ENCODE measurements at places on chromosomes 11 and 22.

DNA sequence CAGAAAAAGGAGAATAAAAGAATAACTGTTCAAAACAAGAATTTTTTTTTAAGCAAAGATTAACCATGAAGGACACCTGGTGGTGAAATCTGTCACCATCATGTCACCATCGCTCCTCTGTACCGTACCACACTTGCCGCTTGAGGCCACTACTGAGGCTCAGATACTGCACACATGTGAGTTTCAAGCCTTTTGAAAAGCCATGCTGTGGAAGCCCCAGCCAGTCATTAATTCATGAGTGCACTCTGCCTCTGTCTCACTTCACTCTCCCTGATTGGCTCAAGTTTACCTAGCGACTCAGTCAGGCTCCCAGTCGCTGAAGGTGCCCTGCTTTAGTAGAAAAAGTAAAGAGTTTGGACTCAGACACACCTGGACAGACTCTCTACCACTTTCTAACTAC, 6.6 kb upstream of the MS4A12 start:
- peak; percentile 32 for DNase-seq

DNA sequence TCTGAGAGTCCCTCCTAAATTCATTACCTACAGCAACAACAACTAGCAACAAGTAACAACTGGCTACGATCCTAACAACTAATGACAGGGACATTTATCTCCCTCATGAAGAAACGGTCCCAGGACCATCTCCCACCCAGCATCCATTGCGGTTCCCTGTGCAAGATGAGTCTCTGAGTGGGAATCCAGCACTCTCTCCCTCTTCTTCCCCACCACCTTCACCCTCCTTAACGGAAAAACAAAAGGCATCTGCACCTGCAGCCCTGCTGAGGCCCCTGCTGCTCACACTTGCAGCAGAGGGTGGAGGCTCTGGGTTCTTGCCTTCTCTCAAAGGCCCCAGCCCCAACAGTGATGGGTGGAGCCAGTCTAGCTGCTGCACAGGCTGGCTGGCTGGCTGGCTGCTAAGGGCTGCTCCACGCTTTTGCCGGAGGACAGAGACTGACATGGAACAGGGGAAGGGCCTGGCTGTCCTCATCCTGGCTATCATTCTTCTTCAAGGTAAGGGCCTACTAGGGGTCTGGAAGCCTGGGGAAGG, at the start of gene CD3G:
Gene CD3G (plus strand): TSS at position 364 of the 535 bp plus-strand sequence. CDS start 80 bp downstream, at position 444.
- no peak for DNase-seq

DNA sequence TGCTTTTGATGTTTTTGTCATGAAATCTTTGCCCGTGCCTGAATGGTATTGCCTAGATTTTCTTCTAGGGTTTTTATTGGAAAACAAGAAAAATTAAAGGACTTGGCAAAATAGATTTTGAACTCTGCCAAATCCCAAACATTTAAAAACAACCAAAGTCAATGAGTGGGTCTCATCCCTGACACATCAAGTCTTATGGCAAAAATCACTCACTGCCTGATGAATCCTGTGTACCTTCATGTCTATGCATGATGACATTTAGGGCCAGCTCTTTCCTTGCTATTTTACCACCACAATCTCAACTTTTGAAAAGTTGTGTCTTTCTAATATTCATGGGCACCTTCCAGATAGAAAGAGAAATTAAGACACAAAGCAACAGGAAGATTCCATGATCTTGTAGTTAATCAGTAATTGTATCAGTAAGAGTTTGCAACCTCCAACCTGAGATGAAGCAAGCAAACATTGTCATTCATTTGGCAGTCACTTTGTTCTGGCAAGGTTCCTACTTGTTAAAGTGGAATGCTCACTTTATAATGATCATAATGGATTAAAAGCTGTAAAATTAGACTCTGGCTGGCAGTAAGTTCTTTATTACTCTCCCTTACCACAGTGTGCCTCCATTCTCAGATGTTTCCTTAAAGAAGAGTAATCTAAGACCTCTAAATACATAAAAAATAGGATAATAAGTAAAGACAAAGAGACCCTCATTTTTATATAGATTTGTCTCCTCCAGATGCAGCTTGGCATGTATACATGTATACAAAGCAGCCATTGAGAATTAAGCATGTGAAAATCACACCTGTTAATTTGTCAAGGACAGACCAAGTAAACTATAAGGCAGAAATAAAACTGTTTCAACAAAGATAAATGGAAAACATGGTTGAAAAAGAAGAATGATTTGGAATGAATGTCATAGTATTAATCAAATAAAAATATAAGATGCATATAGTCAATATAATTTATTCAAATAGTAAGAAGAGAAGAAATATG, 51.6 kb downstream of the ETS1 start:
- DNase-seq: peak; percentile 58

DNA sequence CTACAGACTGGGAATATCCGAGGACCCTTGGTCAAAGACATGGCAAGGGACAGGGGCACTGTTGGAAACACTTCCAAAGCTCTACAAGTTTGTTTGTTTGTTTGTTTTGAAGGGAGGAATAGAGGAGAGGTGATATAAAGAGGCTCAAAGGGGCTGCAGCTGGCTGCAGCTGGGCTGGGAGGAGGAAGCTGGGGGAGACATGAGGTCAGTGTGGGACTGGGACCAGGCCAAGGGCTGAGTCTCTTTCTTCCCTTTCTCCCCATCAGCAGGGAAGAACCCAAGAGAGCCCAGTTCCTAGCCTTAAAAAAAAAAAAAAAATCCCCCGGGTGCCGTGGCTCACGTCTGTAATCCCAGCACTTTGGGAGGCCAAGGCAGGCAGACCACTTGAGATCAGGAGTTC, 5.0 kb downstream of the RHOG start:
- DNase-seq: no peak

DNA sequence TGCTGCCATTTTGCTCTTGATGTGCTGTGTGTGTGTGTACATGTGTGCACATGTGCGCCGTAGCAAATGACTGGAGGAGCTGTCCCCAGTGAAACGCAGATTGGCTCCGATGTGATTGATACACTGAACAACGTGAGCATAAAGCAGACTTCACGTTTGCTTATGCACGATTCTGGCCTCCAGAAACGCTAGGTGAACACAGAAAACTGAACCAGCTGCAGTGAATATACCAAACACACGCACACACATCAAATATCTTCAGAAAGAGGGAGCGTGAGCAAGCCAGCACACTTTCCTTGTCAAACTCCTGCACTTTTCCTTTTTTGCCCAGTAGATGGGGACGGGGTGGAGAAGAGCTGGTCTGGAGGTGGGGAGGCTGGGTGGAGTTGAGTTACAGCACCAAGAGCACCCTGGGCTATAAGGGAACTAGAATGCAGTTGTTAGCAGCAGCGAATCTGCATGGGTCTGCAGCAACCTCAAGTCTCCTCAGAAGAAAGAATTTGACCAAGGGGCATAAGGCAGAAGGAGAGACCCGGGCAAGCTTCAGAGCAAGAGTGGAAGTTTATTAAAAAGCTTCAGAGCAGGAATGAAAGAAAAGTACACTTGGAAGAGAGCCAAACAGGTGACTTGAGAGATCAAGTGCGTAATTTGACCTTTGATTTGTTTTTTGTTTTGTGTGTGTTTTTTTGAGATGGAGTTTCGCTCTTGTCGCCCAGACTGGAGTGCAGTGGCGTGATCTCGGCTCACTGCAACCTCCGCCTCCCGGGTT, 77.8 kb upstream of the CADM1 start:
- peak; percentile 73 for DNase-seq

GRCh38 chr11:57834852-57835251, 73.2 kb downstream of the CTNND1 start:
- no peak for DNase-seq

GRCh38 chr11:35148163-35148837, 9.3 kb downstream of the CD44 start:
- no peak for DNase-seq

- no peak for DNase-seq
Measured at GRCh38 chr11:64092111-64092760, 56.5 kb downstream of the FLRT1 start.

- no peak for DNase-seq
Measured at GRCh38 chr22:31247726-31248125, 35.6 kb downstream of the LIMK2 start.

GRCh38 chr22:40955571-40955970, 4.4 kb downstream of the RBX1 start:
- DNase-seq: no peak
